ENCODE measurements at places on chromosomes 6 and 20. TPM values are rescaled to one million over a fixed set of nuclear protein-coding genes. Genes with fewer than 3 reads are reported as not detected.

Gene CLVS2
- total RNA-seq, result not detected

Gene SOX12
- 7.7 TPM for total RNA-seq

Gene POPDC3
- total RNA-seq, result 33.7 TPM

Gene RNF114
- 56.4 TPM for total RNA-seq

Gene ZBTB24
- 4.3 TPM for total RNA-seq

Gene ZHX3
- 47.2 TPM for total RNA-seq

Gene SESN1
- 22.7 TPM for total RNA-seq

Gene TBXT
- total RNA-seq, result not detected

Gene PLG
- 2.9 TPM for total RNA-seq

Gene SIGLEC1
- total RNA-seq, result 0.08 TPM

Gene CLPSL2
- not detected for total RNA-seq

Gene RNF146
- 55.6 TPM for total RNA-seq

Gene SPO11
- not detected for total RNA-seq

Gene CCDC170
- 0.82 TPM for total RNA-seq

Gene FAM83B
- 0.09 TPM for total RNA-seq

Gene GTSF1L
- total RNA-seq, result not detected

Gene CST5
- not detected for total RNA-seq

Gene PBOV1
- not detected for total RNA-seq

Gene GFRAL
- total RNA-seq, result not detected

Gene TTK
- 35.9 TPM for total RNA-seq

Gene PDYN
- total RNA-seq, result not detected

Gene SNRPB
- total RNA-seq, result 47.6 TPM

Gene KCNK16
- total RNA-seq, result not detected

Gene CST7
- total RNA-seq, result not detected

Gene KIF25
- total RNA-seq, result not detected

Gene SLC22A7
- not detected for total RNA-seq

Gene GABRR1
- not detected for total RNA-seq

Gene RAMACL
- 2.4 TPM for total RNA-seq

Gene HLA-DQB2
- not detected for total RNA-seq

Gene MMP24
- 0.16 TPM for total RNA-seq

Gene SRSF6
- total RNA-seq, result 72.0 TPM

Gene PAK5
- total RNA-seq, result not detected

Gene SLC35D3
- total RNA-seq, result not detected

Gene KIFC1
- total RNA-seq, result not detected

Gene EFCAB8
- total RNA-seq, result not detected

Gene NKAIN4
- not detected for total RNA-seq

Gene PRKN
- 2.0 TPM for total RNA-seq

Gene NKX2-2
- total RNA-seq, result not detected

Gene HMGCLL1
- total RNA-seq, result not detected

Gene ENPP3
- total RNA-seq, result not detected

Gene PNPLA1
- not detected for total RNA-seq

Measured in fibroblast of the aortic adventitia (primary cell).